Ammon's horn (tissue), 1 donor: ENCODE measurements at places on chromosomes 2 and 18.
A peak's percentile ranks its signal among the peaks of the same experiment; 100 is the strongest.

DNA sequence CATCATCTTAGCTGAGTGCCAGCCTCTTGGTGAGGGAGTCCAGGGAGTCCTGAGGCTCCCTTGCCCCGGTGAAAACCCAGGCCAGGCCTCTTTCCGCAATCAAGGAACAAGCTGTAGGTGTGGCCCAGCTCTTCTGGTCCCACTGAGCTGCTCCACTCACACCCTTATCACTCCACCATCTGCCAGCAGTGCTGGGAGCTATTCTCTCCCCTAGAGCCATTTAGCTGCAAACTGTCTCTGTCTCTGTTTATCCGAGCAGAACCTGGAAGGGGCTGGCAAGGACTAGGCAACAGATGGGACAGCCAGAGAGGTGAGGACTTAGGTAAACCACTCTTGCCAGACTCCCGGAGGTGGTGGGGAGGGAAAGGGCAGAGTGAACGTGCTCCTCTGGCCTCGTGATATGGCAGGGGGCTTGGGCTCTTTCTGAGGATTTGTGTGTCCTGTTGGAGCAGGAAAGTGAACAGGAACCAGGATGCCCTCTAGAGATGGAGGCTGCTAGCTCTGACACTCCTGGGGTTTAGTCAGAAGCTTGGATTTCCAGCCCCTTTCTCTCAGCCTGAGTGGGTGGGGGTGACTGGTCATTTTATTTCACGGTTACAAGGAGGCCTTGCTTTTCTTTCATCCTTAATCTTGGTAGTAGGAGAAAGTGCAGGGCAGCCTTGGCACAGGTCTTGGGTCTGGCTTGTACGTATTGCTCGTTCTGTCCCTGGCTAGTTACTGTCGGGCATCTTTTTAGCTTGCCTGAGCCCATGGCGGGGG, 19.6 kb downstream of the B3GNT2 start:
- no peak for DNase-seq

- no peak for DNase-seq
Measured at GRCh38 chr18:23377669-23378301, 75.3 kb upstream of the RIOK3 start.

- DNase-seq, result no peak
Measured at GRCh38 chr2:15705839-15706386, 114.2 kb downstream of the DDX1 start.

GRCh38 chr2:229346816-229347540, 75.9 kb upstream of the PID1 start:
- no peak for DNase-seq

DNA sequence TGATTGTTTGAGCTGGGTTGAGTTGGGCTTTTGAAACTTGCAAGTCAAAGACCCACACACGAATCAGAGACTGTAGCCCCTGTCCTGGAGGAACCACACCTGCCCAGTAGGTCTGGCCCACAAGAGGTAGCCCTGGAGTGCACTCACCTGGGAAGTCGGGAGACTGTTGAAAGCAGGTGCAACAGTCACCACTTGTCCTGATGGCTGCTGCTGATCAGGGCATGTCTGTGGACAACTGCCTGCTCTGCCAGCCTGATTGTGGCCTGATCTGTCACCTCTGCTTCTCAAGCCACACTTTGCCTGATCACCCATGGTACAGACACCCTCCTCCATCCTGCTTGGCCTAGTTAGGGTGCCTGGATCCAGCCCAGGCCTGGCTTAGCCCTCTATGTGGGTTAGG, 105.0 kb upstream of the HAAO start:
- DNase-seq, result no peak

DNA sequence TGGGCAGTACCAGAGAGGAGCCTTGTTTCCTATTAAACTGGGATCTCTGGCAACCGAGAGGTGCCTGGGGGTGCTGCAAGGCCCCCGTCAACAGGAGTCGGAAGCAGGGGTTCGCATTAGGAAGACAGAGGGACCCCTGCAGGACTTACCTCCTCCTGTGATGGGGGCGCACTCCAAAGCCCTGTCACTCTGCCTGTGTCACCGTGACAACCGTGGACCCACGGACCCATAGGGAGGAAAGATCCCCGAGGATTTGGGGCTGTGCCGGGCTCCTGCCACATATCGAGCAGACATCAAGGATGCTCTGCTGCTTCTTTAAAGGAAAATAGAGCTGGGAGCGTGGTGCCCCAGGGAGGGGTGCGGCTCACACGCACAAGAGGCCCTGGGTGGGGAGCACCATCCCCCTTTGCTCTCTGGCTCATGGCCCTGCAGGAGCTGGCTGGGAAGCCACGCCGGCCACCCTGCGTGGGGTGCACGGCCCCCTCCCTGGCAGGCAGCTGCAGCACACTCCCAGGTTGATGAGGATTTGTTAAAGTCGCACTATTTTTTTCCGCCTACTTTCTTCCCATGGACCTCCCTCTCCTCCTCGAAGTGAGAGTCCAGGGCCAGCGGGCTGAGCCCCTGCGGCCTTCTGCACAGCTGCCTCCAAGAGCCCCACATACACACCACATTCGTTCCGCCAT, 167.5 kb downstream of the TWIST2 start:
- DNase-seq, result no peak

- no peak for DNase-seq
Measured at GRCh38 chr2:6864923-6865345, 773 bp downstream of the CMPK2 start.

GRCh38 chr18:76860411-76860810, 38.1 kb downstream of the ZNF236 start:
- no peak for DNase-seq

GRCh38 chr18:14912967-14913366, 165.0 kb downstream of the ANKRD30B start:
- no peak for DNase-seq

- DNase-seq, result no peak
Measured at GRCh38 chr2:158134655-158135054, 33.0 kb downstream of the UPP2 start.

GRCh38 chr2:86039178-86039962, 66.3 kb downstream of the POLR1A start:
- DNase-seq, result no peak

- no peak for DNase-seq
Measured at GRCh38 chr2:222514901-222515300, 90.6 kb downstream of the SGPP2 start.

DNA sequence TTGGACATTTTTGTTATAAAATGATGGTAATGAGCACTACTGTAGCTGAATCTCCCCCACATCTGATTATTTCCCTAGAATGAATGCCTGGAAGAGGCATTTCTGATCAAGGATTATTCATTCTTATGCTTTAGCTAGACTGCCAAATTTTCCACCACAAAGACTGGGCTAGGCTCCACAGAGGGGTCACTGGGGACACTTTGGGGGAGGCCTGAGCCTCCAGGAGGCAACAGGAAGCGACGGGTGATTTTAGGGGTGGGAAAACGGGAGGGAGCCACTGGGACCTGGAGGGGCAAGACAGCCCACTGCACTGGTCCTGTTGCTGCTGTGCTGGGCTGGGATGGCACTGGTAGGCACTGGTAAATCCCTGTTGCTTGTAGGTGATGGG, 2.4 kb upstream of the ASB1 start:
- no peak for DNase-seq

GRCh38 chr18:77223221-77223639, 26.4 kb upstream of the GALR1 start:
- DNase-seq, result no peak

GRCh38 chr2:174959787-174960186, 45.4 kb downstream of the CHN1 start:
- DNase-seq, result no peak

- DNase-seq, result peak; percentile 17
Measured at GRCh38 chr2:39772086-39772811, 6.8 kb downstream of the THUMPD2 start.

DNA sequence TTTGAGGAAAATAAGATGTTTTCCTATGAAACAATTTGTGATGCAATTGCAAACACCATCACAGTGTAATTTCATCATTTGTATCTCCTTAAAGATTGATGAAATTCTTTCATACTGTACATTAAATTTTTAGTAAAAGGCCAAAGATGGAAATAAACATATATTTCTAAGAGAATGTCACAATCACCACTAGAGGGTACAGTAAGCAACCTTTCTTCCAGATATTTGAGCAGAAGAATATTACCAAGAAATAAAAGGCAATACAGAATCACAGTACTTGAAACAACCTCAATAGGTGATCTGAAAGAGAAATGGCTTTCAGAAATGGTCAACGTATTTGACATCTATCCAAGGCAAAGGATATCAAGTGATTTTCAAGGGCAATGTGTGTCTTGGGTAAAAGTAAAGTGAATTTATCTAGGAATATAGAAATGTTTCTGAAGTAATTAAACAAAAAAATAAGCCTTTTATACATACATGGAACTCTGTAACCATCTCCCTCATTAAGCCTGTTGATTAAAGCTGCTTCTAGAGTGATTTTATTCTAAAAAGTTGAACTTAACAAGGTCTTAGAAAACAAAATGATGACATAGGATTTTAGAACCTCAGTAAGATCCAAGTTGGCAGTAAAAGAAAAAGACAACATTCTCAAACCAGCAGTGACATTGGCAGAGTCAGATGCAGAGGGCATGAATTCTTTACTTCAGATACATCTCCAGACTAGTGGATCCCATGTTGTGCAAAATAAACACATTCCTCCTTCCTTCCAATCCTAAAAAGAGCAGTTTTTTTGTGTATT, 90.3 kb upstream of the SESTD1 start:
- no peak for DNase-seq

DNA sequence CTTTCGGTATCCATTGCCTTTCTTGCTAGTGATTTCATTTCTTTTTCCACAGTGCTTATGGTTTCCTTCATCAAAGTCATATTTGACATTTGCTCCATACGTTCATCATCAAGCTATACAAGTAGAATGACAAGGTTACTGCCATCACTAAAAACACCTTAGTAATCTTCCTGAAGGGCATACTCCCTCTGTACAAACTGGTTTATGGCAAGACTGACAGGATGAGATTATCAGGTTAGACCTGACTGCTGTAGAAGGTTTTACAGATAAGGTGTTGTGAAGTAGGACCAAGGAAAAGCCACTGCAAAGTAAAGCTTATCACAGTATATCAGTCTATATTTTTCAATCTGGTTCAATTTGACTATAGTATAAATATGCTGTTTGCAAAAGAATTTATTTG, 37.5 kb upstream of the C2orf15 start:
- no peak for DNase-seq

DNA sequence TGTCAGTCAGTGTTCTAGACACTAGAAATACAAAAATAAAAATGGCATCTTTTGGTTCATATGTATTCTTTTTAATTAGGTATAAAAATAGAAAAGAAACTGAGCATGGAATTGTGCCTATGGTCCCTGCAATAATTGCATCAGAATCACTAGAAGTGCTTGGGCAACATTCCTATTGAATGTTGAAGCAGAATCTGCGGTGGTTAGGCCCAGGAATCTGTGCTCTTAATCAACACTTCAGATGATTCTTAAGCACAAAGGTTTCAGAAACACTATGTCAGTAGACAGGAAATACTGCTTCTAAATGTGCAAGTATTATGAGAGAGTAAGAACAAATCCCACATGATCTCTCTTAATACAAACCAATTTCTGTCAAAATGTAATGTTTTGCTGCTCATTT, 20.3 kb upstream of the RBBP8 start:
- no peak for DNase-seq

GRCh38 chr2:205020673-205021072, 475.4 kb downstream of the PARD3B start:
- DNase-seq, result no peak
